ENCODE measurements at places on chromosomes 5 and 9.

DNA sequence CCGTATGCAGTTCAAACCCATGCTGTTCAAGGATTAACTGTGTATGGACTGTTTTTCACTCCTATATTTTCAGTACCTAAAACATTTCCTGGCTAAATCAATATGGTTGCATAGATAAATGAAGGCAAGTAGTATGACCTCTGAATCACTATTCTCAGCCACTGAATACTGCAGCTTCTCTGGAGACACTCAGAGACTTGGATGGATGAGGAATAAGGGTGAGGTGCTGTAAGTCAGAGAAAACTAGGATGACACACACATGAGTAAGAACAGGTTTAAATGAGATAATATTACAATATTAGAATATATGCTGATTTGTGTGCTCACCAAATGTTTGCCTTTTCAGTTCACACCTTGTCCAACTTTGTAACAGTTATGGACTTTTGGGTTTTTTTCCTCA lies 26.0 kb upstream of the ANXA1 start:
- DNase-seq, result no peak

DNA sequence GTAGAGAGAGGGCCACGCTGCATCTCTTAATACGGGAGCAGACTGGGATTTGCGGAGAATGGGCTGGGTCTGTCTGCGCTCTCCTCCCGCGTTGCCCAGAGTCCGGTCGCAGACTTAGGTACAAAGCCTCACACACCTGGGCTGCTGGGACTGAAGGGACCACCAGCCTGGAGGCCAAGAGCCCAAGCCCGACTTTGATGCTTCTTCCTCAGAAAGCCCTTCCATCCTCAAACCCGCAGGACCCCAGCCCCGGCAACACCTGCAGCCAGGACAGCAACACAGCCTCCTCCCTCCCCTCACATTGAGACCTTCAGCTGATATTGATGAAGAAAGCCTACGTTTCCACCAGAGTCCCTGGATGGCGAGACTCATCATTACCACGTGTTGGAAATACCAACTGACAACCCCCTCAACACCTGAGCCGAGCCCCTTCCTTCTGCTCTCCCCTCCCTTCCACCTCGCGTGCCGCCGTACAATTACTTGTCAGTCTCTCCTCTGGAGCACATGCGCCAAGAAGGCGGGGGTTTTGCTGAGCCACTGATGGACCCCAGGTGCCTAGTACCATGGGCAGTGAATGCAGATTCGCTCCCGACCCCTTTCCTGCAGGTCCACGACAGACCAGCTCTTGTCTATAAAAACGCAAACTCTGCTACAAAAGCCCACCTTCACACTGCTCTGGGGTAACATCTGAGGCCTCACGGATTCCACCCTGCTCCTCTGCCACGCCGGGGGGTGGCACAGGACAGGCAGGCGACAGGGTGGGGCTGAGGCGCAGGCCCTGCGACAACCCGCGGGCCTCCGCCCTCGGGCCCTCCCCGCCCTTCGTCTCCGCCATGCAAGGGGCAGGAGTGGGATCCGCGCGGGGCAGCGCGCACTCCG lies 841 bp downstream of the ASB6 start:
- DNase-seq, result no peak

GRCh38 chr5:24135536-24135935 lies 509.2 kb downstream of the CDH10 start:
- no peak for DNase-seq

DNA sequence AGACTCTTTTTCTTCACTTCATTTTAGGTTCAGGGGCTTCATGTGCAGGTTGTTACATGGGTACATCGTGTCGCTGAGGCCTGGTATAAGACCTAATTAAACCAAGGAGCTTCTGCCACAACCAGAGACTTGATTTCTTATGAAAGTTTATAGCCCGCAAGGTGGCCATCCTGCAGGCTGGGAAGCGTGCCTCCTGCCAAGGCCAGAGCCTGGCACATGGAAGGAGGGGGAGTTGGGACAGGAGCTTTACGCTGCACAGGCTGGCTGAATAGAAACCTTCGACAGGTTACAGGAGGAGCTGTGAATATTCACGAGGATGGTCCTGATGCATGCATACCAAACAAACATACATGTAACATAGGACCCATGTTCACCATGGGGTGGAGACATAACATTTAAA lies 50.1 kb upstream of the SIMC1 start:
- no peak for DNase-seq

GRCh38 chr9:75185585-75186170 lies 97.4 kb downstream of the OSTF1 start:
- DNase-seq, result no peak

DNA sequence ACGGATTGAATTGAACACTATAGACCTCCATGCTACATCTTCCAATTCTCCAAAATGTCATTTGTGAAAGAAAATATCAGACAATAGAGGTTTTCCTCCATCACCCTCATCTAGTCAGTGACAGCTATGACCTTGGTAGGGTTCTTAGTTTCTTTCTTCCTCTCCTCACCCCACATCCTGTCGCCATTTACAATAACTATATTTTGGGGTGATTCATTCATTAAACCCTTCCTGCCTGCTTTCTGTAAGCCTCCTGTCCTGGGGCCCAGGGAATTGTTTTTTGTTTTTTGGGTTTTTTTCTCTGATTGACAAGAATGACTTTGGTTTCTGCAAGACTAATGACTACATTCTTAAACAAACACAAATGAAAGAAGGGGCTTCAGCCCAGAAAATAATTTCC lies 82.6 kb downstream of the PRELID2 start:
- DNase-seq, result no peak

DNA sequence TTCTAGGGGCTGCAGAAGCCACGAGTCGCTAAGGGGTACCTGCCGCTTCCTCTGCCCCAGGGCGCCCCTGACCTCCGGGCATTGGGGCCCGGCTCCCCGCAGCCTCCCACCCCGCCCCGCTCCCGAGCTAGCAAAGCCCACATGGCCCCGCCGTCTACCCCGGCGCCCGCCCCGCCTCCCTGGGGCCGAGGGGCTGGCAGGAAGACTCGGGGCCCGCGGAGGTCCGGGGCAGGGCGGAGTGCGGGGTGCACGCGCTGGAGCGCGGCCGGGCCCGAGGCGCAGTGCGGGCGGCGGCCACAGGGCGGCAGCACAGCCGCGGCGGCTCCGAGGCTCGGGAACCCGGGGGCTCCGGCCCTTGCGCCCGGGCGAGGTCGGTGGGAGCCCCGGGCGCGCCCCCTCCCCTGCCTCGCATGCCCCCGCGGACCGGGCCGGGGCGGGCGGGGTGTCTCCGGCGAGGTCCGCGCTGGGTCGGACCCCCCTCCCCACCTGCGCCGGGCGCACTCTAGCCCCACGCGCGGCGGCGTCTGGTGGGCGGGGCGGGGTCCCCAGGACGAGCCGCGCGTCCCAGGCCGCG lies 6.7 kb downstream of the NRARP start:
- DNase-seq, result no peak

Data from anterior cingulate cortex (tissue), 58 donors.